ENCODE measurements at places on chromosomes 5 and 9. TPM values are rescaled to one million over a fixed set of nuclear protein-coding genes. Genes with fewer than 3 reads are reported as not detected.

GRCh38 chr5:144275329-144275728 lies 104.7 kb downstream of the KCTD16 start:
- DNase-seq = no peak

GRCh38 chr5:128574041-128574440 lies 36.0 kb upstream of the FBN2 start:
- DNase-seq = no peak

Gene PFN3
- total RNA-seq = not detected

DNA sequence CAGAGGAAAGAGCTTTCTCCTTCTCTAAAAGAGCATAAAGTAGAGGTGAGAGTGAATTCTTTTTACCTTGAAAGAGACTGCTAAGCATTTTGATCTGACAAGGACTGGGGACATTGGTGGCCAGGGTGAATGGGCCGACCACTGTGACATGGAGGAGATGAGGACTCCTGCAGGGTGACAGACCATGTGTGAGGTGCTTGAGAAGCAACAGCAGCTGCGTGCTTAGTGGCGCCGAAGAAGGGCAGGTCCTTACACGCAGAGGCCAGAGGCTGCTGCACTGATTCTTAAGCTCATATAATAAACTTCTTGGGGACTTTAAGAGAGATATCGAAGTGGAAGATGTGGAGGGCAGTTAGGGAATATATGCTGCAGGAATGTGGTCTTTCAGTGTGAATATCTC lies 8.7 kb upstream of the JAKMIP2 start:
- no peak for DNase-seq

GRCh38 chr9:98929071-98929470 lies 14.6 kb upstream of the COL15A1 start:
- no peak for DNase-seq

DNA sequence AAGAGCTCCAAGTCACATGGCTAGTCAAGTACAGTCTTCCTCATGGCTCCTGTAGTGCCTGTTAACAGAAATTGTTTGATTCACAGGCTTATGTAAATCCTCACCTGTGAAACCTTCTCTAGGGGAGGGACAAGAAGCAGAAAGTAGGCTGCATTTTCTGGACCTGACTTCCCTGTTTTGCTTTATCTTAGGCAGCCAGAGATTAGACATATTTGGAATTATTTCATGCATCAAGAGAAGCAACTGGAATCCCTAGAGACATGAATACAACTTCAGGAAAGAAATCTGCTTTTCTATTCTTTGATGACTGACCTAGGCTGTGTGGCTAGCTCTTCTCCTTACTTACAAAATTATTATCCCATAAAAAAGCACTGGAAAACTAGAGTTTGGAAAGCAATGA lies 52.3 kb downstream of the CAST start:
- no peak for DNase-seq

- no peak for DNase-seq
These were observed 150.3 kb upstream of the SLC28A3 start for GRCh38 chr9:84490842-84491325.

DNA sequence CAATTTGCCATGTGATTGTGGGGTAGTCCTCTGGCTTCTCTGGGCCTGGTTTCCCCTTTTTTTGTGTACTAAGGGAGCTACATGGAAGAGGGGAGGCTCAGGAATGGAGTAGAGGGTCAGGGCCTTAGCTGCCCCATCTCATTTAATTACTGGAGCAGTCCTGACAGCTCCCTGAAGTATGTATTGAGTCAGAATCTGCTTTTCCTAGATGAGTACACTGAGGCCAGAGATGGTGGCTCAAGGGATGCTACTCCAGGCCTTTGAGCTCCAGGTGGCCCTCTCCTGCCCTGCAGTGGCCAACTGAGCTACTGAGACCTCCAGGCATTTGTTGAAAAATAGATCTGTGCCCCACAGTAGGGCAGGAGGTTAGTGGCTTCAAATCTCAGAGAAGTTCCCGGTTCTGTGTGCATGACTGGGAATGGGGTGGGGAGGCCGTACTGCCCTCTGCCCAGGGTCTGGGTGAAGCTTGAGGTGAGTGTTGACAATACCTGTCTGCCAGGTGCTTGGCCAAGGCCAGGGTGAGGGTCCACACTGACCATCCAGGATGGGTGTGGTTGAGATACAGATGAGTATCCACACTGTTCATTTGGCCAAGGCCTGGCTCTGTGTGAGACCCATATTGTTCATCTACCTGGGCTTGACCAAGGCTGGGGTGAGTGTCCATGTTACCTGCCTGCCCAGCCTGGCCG lies 45.7 kb downstream of the CXXC5 start:
- no peak for DNase-seq

DNA sequence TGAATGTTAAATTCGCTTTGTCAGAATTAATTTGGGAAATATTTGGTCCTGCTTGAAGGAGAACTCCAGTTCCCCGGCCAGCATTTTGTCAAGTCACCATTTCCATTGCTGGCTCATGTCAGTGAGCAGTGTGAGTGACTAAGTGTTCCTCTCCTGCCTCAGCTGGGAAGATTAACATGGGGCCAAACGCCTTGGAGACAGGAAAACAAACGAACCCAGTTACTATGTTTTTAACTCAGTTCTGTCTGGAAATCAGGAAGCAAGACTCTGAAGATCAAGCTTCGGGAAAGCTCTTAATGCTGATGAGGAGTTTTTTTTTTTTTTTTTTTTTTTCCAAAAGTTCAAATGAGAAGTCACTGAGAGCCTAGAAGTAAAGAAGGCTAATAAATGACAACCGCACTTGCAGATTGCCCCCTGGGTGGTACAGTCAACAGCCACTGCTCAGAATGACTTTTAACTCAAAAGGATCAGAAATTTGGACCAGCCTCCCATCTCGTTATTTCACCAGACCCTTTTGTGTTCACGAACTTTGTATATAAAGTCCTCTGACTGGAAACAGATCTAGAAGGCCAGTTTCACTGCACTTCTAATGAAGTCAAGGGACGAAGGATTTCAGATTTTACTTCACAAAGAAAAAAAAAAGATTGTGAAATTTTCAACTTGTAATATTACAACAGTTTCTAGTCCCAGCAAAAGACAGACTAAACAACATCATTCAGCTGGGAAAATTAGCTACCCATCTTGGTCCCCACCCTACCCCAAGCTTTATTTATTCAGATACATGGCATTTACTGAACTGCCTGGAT lies 121.3 kb downstream of the LHFPL2 start:
- DNase-seq = peak; percentile 83

DNA sequence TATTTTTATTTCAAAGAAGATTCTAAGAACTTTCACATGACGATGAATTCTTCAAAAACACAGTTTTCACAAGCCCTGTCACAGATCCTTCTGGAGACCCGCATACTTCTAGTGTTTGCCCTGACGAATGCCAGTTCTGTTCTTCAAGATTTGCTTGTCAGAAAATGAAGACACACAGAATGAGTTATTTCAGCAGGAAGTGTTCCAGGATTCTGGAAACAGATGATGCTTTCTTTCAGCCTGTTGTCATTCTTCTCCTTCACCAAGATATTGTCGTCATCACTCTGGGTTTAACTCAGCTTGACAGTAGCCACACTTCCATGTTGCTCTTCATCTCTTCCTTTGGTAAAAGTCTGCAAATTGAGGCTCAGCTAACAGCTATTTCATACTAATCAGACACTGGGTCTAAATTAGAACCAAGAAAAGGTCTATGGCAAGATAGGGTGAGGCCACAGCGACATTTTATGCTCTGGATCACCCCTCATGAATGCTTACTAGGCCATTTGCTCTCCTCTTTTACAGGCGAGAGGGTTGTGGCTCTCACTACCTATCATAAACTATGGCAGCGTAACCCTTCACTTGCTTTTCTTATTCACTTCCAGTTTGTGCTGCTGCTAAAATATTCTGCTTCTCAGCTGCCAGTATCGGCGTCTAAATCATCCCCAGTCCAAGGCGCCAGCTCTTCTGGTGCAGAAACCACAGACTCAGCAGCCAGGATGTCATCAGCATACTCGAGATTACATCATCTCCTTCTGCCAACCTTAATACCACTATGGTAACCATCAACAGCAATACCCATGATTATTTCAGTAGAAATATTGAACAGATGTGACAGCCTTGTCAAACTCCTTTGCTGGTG lies 159.6 kb upstream of the TBCA start:
- peak; percentile 5 for DNase-seq

DNA sequence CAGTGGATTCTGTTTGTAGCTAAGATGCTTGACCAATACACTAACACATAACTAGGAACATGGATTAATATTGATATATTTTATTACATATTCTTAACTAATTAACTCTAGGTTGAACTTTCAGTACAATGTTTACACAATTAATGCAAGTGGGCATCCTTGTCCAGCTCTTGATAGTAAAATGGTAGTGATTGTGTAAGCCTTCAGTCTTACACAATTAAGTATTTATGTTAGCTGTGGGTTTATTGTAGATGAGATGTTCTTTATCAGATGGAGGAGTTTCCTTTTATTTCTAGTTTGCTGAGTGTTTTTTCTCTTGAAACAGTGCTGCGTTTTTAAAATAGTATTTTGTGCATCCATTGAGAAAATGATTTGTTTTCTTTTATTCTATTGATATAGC lies 1210.8 kb downstream of the CDH12 start:
- DNase-seq = no peak

DNA sequence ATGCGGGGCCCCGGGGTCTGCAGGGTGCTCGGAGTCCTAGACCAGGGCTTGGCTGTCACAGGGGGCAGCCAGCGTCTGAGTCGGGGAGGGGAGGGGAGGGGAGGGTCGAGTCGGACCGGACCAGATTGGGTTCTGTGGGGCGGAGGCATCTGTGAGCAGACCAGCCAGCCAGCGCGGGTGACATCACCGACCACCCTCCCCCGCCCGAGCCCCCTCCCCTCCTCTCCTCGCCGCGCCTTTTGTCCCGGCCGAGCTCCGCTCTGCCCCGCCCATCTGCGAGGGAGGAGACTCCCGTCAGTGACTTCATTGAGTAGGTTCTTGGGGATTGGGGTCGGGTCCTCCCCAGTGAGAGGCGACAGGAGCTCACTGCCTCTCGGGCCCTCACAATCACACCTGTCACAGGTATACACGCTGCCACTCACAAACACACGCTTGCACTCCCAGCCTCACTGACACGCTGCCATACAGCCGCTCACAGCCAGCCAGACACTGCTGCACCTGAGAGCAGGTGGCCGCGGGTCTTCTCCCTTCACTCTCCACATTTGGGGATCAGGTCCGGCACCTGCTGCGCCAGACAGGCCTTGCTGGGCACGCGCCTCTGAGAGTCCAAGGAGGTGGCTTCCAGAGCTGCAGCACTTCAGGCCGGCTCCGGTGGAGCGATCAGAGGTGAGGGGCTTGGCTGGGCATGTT lies 546 bp downstream of the DNAJB5 start:
- peak; percentile 91 for DNase-seq

DNA sequence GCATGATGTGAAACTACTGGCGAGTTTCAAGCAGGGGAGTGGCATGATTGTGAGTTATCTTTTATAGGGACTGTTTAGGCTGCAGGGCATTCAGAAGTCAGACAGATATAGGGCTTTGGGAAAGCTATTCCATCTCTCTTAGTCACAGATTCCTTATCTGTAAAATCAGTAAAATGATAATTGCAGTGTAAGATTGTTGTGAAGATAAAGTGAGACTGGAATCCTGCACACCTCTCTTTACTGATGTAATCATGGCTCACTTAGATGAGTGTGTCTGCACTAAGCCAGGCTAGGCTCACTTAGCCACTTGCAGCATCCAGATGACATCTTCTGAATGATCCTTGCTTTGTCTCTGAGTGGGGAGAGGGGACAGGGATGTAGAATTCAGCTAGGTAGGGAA lies 81.8 kb upstream of the MAMDC2 start:
- DNase-seq = no peak

- no peak for DNase-seq
These were observed 190.7 kb upstream of the TAS2R1 start for GRCh38 chr5:9820691-9821449.

DNA sequence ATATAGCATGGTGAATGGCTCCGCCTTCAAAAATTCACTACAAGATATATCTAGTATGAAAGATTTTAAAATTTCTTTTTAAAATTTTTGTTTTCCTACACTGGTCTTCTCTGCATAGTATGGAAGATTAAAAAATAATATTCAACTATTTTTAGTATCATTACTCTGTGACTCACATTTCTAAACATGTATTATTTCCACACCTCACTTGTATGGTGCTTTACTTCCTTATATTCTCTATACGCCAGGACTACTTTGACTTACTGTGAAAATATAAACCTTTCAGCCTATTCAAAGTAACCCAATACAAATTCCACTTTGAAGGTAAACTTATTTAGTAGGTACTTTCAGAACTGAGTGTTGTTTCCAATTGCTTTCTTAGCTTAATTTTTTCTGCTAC lies 26.8 kb upstream of the TXNDC8 start:
- DNase-seq = no peak

Gene ESM1
- total RNA-seq = 2.6 TPM

DNA sequence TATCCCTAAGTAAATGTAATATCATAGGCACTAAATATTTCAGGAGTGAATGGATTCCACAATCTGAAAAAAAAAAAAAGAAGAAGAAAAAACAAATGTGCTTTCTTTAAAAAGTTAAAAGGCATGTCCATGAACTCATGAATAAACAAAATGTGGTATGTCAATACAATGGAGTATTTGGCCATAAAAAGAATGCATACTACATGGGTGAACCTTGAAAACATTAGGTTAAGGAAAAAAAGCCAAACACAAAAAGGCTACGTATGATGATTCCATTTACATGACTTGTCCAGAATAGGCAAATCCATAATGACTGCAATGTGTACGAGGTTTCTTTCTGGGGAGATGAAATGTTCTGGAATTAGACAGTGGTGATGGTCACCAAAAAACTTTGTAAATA lies 45.3 kb downstream of the FNIP1 start:
- DNase-seq = no peak

- no peak for DNase-seq
These were observed 4.2 kb downstream of the TRIM7 start for GRCh38 chr5:181200816-181201215.

- DNase-seq = no peak
These were observed 195.7 kb downstream of the CD180 start for GRCh38 chr5:67000794-67001475.

Gene SLC36A1
- 19.5 TPM for total RNA-seq

Gene ZDHHC12
- 26.2 TPM for total RNA-seq

Gene GPR150
- total RNA-seq = not detected

Measured in hepatocyte (in vitro differentiated cells).